T-cell (primary cell): ENCODE measurements at places on chromosomes 2 and 18.

DNA sequence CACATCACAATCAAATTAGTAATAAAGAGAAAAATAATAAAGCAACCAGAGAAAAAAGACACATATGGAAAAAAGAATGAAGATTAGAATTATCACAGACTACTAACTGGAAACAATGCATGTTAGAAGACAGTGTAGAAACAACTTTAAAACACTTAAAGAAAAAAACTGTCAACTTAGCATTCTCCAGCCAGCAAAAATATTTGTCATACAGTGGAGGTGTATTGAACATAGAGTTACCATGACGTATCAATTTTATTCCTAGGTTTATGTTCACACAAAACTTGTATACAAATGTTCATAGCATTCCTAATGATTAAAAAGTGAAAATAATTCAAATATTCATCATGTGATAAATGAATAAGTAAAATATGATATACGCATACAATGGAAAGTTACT lies 61.5 kb upstream of the ADAM23 start:
- no peak for DNase-seq

GRCh38 chr2:3461801-3462492 lies 57.4 kb downstream of the ADI1 start:
- no peak for DNase-seq

- no peak for DNase-seq
Measured at GRCh38 chr2:119730671-119731177, 29.0 kb upstream of the PTPN4 start.

DNA sequence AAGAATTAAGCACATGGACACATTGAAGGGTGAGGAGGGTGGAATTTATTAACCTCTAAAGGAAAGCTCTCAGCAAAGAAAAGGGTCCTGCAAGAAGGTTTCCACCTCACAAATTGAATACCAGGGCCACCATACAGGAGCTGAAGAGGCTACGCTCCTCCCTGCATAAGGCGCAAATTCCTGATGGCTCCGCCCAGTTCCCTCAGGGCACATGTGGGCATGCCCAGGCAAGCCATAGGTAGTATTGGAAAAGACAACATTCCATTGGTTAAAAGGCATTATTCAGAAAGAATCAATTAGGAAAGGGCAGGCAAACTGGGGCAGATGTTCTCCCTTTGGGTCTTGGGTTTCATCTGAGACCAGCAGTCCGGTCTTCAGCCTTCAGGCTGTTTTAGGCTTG lies 161.2 kb downstream of the PTPRM start:
- DNase-seq: no peak

DNA sequence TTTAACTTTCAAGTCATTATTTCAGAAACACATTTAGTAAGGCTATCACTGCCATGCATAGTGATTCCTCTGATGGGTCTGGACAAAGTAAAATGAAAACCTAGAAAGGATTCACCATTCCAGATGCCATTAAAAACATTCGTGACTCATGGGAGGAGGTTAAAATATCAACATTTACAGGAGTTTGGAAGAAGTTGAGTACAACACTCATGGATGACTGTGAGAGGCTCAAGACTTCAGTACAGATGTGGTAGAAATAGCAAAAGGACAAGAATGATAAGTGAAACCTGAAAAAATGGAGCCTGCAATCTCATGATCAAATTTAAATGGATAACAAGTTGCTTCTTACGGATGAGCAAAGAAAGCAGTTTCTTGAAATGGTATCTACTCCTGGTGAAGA lies 5.8 kb upstream of the TWSG1 start:
- DNase-seq: no peak

DNA sequence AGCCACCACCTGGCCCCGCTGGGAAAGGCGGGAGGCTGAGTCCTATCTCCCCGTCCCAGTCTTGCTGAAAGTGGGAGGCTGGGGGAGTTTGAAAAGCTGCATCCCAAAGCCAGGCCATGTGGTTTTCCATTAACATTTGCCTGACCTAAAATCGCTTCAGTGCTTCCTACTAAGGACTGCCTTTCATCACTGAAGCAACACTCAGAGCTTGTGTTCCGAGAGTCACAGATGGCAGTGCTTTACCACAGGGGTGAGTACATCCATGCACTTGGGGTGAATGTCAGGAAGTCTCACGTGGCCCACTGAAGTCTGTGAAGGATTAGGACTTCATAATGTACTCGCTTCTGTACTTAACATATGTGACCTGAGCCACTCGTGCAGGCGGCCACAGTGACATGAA lies 43.3 kb downstream of the PXDN start:
- DNase-seq: no peak

DNA sequence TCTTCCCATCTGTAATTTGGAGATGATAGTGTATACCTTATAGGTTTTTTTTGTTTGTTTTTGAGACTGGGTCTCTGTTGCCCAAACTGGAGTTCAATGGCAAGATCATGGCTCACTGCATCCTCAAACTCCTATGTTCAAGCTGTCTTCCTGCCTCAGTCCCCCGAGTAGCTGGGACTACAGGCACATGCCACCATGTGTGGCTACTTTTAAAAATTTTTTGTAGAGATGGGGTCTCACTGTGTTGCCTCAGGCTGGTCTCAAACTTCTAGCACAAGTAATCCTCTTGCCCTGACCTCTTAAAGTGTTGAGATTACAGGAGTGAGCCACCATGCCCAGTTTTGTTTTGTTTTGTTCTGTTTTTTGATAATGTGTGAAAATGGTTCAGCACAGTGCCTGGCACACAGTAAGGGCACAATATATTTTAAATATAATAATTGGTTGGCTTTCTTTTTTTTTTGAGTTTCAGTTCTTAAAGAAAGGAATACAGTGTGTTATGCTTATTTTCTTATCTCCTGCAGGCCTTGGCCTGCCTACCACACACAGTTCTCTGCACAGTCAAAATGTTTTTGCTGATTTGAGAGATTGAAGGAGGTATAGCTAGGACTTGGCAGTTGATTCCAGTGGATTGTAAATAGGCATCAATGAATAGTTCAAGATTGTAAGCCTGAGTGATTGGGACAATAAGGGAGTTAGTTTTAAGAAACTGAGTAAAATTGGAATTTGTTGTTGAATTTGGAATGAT lies 6.1 kb downstream of the ACTR3 start:
- DNase-seq: no peak
